PC-9 (cell line): ENCODE measurements at places on chromosomes 11 and 22.

DNA sequence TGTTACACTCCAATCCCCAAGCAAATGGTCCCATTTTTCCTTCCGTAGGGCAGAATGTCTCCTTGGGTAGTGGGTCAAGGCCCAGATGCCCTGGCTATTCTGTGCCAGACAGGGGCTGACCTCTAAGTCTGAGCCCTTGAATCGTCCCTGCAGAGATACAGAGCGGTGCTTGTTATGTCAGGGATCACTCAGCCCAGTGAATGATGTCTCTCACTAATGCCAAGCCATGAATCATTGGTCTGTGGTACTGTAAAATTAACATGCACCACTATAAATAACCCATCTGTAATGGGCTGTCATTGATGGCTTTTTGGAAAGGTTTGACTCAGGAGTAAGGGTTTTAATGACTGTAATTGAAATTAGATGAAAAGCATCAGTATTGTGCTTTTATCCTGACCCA, 35.3 kb upstream of the KIRREL3 start:
- no peak overlapping the region for H3K27ac ChIP-seq
- H3K27me3 ChIP-seq, result peaks cover 16% of the 10 kb centered on the region; the same call in 1 of the 2 replicates
- H3K4me1 ChIP-seq, result no peaks in the 10 kb centered on the region
- DNase-seq, result no peak
- H3K4me3 ChIP-seq, result no peak overlapping the region
- no peaks in the 10 kb centered on the region for H3K36me3 ChIP-seq

- DNase-seq, result no peak
- H3K4me1 ChIP-seq, result peaks cover 19% of the 10 kb centered on the region
- no peak overlapping the region for H3K4me3 ChIP-seq
- no peaks in the 10 kb centered on the region for H3K27me3 ChIP-seq
- no peaks in the 10 kb centered on the region for H3K36me3 ChIP-seq
Observed at GRCh38 chr11:19409307-19409706, 168.6 kb upstream of the E2F8 start.

DNA sequence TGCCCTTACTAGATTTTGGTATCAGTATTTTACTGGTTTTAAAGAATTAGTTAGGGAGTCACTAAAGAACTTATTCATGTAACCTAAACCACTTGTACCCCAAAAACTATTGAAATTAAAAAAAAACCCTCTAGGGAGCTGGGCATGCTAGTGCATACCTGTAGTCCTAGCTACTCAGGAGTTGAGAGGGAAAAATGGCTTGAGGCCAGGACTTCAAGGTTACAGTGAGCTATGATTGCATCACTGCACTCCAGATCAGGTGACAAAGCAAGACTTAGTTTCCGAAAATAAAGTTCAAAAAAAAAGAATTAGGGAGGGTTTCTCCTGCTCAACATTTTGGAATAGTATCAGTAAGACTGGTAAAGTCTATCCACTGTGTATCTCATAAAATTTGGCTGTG, 364.4 kb upstream of the LUZP2 start:
- H3K36me3 ChIP-seq, result no peaks in the 10 kb centered on the region
- no peak overlapping the region for H3K4me3 ChIP-seq
- H3K27me3 ChIP-seq, result no peaks in the 10 kb centered on the region
- no peak for DNase-seq

- H3K27ac ChIP-seq, result no peak overlapping the region
- no peaks in the 10 kb centered on the region for H3K4me1 ChIP-seq
- H3K4me3 ChIP-seq, result no peak overlapping the region
- H3K36me3 ChIP-seq, result no peaks in the 10 kb centered on the region
Observed at GRCh38 chr11:66687831-66688281, 10.2 kb upstream of the RBM4B start.

DNA sequence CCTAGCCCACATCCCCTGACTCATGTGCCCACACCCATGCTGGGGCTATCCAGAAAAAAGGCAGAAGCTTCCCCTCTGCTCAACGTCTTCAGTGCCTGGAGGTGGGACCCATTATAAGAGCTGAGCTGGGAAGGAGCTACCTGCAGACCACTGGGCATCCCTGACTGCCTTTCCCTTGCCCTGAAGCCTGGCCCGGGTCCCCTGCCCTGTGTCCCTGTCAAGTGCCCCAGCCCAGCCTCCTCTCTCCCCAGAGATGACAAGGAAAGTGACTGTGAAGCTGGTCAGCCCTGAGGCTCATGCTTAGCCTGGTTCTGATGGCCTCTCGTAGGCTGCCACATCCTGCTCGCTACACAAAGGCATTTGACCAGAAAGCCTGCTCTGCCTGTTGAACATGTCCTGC, 140.4 kb downstream of the PARVA start:
- H3K4me3 ChIP-seq, result no peak overlapping the region
- no peak overlapping the region for H3K27ac ChIP-seq
- H3K4me1 ChIP-seq, result no peaks in the 10 kb centered on the region
- H3K27me3 ChIP-seq, result no peaks in the 10 kb centered on the region
- no peaks in the 10 kb centered on the region for H3K36me3 ChIP-seq

DNA sequence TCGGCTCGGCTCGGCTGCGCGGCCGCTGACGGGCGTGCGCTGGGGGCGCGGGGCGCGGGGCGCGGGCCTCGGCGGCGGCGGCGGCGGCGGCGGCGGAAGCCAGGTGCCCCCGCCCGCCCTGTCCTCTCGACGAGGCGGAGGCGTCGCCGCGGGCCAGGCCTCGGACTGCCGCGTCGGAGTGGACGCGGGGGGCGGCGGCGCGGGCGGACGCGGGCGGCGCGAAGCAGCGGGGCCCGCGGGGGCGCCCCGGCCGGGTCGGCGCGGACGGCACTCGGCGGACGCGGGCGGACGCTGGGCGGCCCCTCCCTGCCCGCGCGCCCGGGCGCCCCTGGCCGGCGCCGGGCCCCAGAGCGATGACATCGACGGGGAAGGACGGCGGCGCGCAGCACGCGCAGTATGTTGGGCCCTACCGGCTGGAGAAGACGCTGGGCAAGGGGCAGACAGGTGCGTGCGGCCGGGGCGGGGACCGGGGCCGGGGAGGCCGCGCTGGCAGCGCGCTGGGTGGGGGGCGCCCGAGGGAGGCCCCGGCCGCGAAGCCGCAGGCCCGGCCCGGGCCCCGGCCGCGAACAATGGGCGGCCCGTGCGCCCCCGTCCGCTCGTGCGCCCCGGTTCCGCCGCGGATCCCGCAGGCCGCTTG, at the start of gene BRSK2:
Gene BRSK2 (plus strand): TSS at position 3 of the 637 bp plus-strand sequence. CDS start 351 bp downstream, at position 354.
- no peak within 1 kb of the TSS for H3K27ac ChIP-seq
- no peaks in the 10 kb centered on the region for H3K27me3 ChIP-seq
- H3K4me3 ChIP-seq, result peak within 1 kb of the TSS; percentile 26; the same call in 1 of the 2 replicates
- DNase-seq, result no peak

GRCh38 chr11:46278387-46279125, 1.1 kb downstream of the CREB3L1 start:
- no peak overlapping the region for H3K4me3 ChIP-seq
- no peaks in the 10 kb centered on the region for H3K36me3 ChIP-seq
- no peak overlapping the region for H3K27ac ChIP-seq
- 0 out of 2 replicates have a peak, but pooled peaks cover 3% of the 10 kb centered on the region for H3K27me3 ChIP-seq
- DNase-seq, result no peak

DNA sequence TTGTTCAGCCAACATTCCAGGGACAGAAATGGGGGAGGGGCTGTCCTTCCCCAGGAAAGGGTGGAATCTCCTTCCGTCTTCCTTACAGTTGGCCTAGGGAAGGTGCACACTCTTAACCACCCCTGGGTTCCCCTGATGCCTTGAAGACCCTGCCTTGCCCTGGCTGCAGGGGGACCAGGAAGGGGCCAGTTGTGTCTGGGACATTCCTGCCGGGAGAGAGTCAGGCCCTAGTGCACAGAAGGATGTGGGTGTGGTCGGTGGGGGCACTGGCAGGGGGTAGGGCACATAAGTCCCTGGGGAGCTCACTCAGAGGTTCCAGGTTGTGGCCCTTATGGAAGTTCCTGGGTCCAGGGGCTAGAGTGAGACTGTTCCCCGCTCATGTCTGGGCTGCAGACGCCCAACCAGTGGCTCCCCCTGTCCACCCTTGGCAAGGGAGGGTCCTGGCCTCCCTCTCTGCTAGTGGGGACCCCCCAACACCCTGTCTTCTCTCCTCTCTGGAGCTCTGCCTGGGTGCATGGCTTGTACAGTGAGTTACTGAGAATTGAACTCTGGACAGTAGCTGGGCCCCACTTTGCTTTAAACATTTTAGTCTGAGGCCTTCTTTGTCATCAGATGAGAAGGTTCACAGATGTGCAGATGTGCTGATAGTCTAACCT, 2.0 kb upstream of the APOBEC3A start:
- H3K27ac ChIP-seq, result no peak overlapping the region
- no peaks in the 10 kb centered on the region for H3K27me3 ChIP-seq
- no peaks in the 10 kb centered on the region for H3K36me3 ChIP-seq
- no peak overlapping the region for H3K4me3 ChIP-seq
- no peak for DNase-seq

DNA sequence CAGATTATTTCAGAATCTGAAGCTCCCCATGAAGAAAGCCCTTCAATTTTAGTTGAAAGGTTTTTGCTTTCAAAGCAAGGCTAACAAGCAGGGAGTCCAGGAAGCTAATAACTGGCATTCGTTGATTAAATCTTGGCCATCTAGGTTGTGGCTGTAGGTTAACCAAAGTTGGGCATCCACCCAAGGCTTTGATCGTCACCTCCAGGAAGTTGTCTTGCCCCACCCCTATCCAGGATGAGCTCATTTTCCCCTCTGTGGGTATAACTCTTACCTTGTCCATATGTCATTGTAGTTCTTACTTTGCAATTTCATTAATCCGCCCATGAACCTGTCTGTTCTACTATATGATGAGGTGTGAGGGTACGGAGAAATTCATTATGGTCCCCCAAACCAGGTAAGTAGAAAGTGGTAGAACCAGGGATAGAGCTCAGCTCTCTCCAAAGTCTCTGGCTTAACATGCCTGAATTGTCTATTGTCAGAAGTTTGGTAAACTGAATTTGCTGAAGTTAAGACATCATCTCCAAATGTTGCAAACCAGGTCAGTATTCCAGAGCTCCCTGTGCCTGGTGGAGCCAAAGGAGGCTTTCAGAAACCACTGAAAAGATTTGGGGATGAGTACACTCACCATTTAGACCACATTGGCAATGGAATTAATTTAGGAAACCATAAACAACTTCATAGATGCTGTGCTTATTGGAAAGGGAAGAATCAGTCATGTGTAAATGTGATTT, 97.1 kb downstream of the CD44 start:
- H3K27ac ChIP-seq, result peak overlapping the region; percentile 30; the same call in 1 of the 2 replicates
- H3K4me1 ChIP-seq, result peaks cover 33% of the 10 kb centered on the region
- no peak overlapping the region for H3K4me3 ChIP-seq
- peak; percentile 78 for DNase-seq

GRCh38 chr11:31825838-31826484, 14.8 kb upstream of the PAX6 start:
- no peak overlapping the region for H3K27ac ChIP-seq
- H3K36me3 ChIP-seq, result no peaks in the 10 kb centered on the region
- no peaks in the 10 kb centered on the region for H3K27me3 ChIP-seq
- no peak for DNase-seq

DNA sequence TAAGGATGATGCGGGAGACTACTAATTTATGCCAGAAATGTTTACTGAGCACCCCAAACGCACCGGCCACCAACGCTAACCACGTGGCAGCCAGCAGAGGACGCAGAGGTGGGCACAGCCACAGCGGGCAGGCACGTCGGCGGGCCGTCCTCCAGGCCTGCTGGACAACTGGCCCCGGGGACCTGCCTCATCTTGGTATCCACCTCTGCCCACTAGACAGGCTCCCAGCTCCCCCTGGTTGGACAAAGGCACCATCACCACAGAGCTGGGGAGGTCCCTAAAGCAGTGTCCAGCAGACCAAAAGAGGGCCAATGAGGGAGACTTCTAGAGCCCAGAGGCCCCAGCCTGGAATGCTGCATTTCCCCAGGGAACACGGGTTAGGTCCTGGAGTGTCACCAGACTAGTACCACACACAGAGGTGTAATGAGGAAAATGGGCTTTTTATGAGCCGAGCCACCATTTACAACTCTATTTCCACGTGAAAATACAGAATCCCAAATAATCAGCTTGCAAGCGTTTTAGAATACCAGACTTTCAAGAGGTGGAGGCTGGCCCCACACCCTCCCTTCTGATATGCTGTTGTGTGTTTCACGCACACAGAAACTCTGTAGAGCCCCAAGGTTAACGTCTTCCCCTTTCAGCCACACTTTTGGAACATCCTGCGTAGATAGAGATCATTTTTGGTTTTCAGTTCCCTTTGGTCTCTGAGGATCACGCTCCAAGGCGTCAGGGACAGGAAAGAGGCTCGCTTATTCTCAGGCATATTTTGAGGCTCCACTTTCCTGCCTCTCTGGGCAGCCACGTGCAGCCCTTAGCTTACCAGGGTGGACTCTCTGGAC, 23.7 kb upstream of the BID start:
- no peak for DNase-seq
- H3K27ac ChIP-seq, result no peak overlapping the region
- H3K27me3 ChIP-seq, result no peaks in the 10 kb centered on the region
- H3K36me3 ChIP-seq, result no peaks in the 10 kb centered on the region

- no peak overlapping the region for H3K27ac ChIP-seq
- no peaks in the 10 kb centered on the region for H3K4me1 ChIP-seq
- H3K4me3 ChIP-seq, result no peak overlapping the region
- no peaks in the 10 kb centered on the region for H3K27me3 ChIP-seq
- no peak for DNase-seq
- H3K36me3 ChIP-seq, result no peaks in the 10 kb centered on the region
Observed at GRCh38 chr11:83330303-83330702, 44.1 kb upstream of the CCDC90B start.

- no peaks in the 10 kb centered on the region for H3K27me3 ChIP-seq
- DNase-seq, result no peak
- no peak overlapping the region for H3K27ac ChIP-seq
- no peak overlapping the region for H3K4me3 ChIP-seq
Observed at GRCh38 chr11:31987118-31988005, 103.5 kb upstream of the RCN1 start.

GRCh38 chr11:4916581-4916980, 2.6 kb downstream of the OR51G2 start:
- H3K36me3 ChIP-seq, result no peaks in the 10 kb centered on the region
- no peaks in the 10 kb centered on the region for H3K27me3 ChIP-seq
- no peaks in the 10 kb centered on the region for H3K4me1 ChIP-seq
- no peak overlapping the region for H3K27ac ChIP-seq
- H3K4me3 ChIP-seq, result no peak overlapping the region
- DNase-seq, result no peak

- H3K27me3 ChIP-seq, result peaks cover 49% of the 10 kb centered on the region
- no peaks in the 10 kb centered on the region for H3K4me1 ChIP-seq
- H3K27ac ChIP-seq, result no peak overlapping the region
- no peak for DNase-seq
Observed at GRCh38 chr11:78795621-78796261, 221.1 kb upstream of the NARS2 start.

GRCh38 chr11:68950270-68950669, 30.5 kb downstream of the MRGPRD start:
- peak; percentile 21 for DNase-seq
- H3K4me1 ChIP-seq, result no peaks in the 10 kb centered on the region
- H3K27ac ChIP-seq, result no peak overlapping the region
- H3K4me3 ChIP-seq, result no peak overlapping the region
- no peaks in the 10 kb centered on the region for H3K27me3 ChIP-seq

- H3K27ac ChIP-seq, result no peak overlapping the region
- no peak overlapping the region for H3K4me3 ChIP-seq
- H3K4me1 ChIP-seq, result no peaks in the 10 kb centered on the region
- peak; percentile 39 for DNase-seq
Observed at GRCh38 chr11:75625991-75626888, 42.6 kb downstream of the MAP6 start.

- no peak for DNase-seq
- H3K4me3 ChIP-seq, result no peak overlapping the region
- H3K4me1 ChIP-seq, result peaks cover 3% of the 10 kb centered on the region; the same call in 1 of the 2 replicates
- H3K27ac ChIP-seq, result no peak overlapping the region
- no peaks in the 10 kb centered on the region for H3K36me3 ChIP-seq
- peaks cover 55% of the 10 kb centered on the region for H3K27me3 ChIP-seq
Observed at GRCh38 chr11:116701876-116702275, 70.9 kb downstream of the BUD13 start.
